ENCODE measurements at places on chromosomes 12 and 14.

- DNase-seq: no peak
These were observed 129.4 kb upstream of the DNM1L start for GRCh38 chr12:32549675-32550079.

GRCh38 chr14:76500011-76500410 lies 124.1 kb downstream of the ESRRB start:
- no peak for DNase-seq

DNA sequence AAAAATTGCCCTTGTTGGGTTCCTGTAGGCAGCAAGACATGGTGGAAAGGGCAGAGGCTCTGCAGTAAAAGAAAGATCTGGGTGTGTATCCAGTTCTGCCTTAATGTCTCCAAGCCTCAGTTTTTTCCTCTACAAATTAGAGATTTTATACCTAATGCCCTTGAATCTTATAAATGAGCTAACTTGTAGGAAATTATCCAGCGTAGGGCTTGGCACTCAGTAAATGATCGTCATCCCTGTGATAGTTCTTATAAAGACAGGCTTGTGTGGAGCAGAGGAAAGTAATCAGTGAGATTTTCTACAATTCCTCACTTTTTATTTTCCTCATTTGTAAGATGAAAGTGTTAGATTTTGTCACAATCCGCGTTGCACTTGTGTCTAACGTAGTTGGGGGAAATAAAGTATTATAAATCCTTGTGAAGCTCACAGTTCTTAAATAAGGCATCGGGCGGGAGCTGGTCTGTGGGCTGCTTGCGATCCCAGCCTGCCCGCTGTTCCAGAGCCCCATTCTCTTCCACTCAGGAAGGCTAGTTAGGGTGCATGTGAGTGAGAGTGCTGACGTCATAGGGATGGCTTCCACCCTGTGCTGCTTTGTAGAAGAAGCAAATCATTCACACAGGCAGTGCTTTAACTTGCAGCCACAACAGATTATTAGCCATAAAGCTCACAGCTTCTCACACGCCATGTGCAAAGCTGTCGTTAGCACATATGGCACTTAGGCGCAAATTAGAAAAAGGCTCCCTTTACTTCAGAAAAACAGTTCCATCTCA lies 87.6 kb downstream of the EML1 start:
- DNase-seq: no peak

DNA sequence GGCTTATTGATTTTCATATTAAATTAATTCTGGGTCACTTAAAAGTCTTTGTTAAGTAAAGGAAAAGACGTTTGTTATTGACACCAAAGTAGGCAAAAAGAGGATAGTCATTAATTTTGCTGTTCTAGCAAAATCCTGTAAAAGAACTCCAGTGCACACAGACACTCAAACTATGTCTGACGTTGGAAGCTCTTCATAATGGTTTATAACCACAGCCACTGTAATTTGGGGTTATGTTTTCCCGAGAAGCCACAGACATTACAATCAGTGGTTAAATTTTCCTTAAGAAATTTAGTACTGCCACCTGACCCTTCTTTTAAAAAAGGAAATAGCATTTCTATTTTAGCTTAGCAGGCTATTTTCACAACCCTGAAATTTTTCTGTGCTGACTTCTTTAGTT lies 267.5 kb downstream of the CCDC91 start:
- DNase-seq: no peak

DNA sequence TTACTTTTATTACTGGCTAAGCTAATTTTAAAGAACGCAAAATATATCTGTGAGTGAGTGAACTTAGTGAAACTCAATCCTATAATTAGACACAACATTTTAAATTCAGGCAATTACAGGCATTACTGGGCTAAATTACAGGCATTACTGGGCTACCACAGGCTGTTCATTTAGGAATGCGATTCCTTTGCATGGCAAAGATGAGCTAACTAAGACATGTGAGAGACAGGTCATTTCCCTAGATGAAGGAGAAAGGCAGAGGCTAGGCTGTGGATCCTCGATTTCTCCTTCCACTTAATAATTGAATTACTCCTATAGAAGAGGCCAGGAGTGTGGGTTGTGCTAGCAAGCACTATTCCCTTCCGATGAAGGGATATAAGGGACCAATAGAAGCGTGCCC lies 429.4 kb upstream of the LMO3 start:
- no peak for DNase-seq

DNA sequence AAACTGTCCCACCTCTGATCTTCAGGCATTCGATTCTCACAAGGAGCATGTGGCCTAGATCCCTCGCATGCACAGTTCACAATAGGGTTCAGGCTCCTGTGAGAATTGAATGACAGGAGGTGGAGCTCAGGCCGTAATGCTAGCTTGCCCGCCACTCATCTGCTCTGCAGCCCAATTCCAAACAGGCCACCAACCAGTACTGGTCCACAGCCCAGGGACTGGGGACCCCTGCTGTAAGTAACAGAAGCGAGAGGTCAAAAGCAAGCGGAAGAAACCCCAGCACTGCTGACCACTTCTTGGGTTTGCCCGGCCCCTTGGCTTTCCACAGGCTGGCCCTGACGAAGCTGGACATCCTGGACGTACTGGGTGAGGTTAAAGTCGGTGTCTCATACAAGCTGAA lies 8.5 kb upstream of the SIVA1 start:
- DNase-seq: no peak

DNA sequence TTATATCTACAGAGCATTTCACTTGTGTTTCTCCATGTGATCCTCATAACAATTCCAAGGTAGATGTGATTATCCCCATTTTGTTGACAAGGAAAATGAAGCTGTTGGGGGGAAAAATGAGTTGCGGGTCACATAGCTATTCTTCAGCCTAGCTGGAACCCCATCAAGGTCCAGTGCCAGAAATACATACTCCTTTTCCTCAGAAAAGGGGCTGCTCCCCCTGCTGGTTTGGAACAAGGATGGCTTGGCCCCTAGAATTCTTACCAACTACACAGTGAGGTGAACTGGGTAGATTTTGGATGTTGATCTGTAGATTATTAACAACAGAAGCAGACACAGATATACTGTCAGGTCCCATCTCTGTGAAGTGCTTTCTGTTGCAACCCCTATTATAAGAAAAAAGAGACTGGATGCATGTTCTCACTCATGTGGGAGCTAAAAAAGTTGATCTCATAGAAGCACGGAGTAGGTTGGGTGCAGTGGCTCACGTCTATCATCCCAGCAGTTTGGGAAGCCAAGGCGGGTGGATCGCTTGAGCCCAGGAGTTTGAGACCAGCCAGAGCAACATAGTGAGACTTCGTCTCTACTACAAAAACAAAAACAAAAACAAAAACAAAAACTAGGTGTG lies 8.9 kb downstream of the IKZF4 start:
- peak; percentile 63 for DNase-seq

- DNase-seq: no peak
These were observed 3.4 kb downstream of the ACVRL1 start for GRCh38 chr12:51910691-51911090.

GRCh38 chr12:68612202-68612601 lies 1.5 kb downstream of the RAP1B start:
- peak; percentile 32 for DNase-seq

GRCh38 chr12:131008131-131008912 lies 54.6 kb downstream of the ADGRD1 start:
- DNase-seq: no peak

DNA sequence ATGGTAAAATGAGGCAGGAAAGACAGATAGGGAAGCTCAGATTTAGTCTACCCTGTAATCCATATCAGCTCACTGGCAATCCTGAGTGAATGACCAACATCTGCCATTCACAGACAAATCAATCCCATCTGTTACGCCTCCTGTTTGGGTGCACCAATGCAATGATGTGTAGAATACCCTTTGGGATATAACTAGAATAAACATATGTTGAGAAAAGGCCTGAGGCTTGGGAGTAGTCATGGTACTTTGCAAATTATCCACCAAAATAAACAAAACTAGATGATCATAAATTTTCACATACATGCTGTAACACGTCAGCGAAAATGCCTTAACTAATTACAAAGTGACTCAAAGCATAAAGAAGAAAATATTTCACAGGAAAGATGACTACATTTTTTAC lies 78.8 kb downstream of the KCNC2 start:
- DNase-seq: no peak

DNA sequence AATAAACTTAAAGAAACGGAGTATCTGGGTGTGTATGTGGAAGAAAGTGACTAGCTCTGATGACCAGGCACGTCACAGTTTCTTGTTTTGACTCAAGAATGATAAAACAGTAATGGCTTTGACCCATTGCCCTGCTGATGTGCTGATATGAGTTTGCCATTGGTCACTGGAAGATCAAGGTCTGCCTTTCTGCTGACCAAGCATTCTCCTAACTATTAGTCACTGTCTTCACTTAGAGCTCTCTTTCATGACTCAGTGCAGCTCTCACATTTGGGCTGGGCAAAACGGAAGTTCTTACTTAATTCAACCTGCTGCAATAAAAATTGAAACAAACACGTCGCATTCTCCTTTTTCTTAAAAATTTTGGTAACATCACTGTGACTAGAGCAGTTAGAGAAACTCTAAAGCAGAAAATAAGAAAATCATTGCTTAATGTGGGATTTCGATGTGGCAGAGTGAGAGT lies 366.7 kb downstream of the BTG1 start:
- peak; percentile 65 for DNase-seq

- DNase-seq: no peak
These were observed 3.4 kb downstream of the PNP start for GRCh38 chr14:20472536-20473169.

DNA sequence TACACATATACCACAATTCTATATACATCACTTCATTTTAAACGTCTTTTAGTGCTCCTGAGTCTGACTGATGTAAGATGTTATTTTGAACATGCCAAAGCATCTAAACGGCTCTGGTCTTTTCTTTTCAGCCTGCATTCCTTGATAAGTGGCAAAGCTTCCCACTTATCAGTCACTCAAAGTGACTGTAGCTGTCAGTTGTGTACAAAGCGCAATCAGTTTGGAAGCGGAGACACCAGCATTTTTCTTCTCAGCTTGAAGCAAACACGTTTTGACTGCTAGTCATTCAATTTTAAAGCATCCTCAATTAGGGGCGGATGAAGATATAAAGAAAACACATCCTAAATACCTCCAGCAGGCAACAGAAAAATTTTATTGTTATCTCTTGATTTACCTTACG lies 226.8 kb downstream of the SOX5 start:
- DNase-seq: no peak

- no peak for DNase-seq
These were observed 33.9 kb upstream of the VASH1 start for GRCh38 chr14:76727384-76727783.

- DNase-seq: no peak
These were observed 92.9 kb downstream of the ERC1 start for GRCh38 chr12:1083889-1084262.

- DNase-seq: no peak
These were observed 258.6 kb downstream of the MSRB3 start for GRCh38 chr12:65536876-65537681.

DNA sequence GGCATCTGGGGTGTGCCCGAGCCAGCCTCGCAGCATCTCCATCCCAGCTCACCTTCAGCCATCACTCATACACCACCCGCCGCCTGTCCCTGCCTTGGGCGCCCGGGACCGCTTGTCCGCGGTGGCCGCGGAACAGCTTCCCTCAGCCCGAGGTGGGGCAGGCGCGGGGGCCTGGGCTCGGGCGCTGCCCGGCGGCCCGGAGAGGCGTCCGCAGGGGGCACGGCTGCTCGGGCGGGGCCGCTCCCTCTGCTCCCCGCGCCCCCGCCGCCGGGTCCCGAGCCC lies 430 bp downstream of the SLC41A2 start:
- peak; percentile 26 for DNase-seq

DNA sequence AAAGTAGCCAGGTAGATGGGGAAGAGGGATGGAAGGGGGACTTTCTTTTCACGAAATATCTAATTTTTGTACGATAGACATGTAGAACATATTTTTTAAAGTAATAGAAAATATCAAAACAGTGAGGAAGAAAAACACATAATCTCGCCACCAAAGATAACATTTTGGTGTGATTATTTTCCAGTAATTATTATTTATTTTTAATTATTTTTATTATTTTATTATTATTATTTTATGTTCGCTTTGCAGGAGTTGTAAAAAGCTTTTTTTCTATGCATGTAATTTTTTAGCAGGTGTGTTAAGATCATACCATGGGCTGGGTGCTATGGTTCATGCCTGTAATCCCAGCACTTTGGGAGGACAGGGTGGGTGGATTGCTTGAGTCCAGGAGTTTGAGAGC lies 85.6 kb upstream of the CCND2 start:
- DNase-seq: no peak

GRCh38 chr14:30299915-30300314 lies 259.0 kb upstream of the G2E3 start:
- DNase-seq: no peak

DNA sequence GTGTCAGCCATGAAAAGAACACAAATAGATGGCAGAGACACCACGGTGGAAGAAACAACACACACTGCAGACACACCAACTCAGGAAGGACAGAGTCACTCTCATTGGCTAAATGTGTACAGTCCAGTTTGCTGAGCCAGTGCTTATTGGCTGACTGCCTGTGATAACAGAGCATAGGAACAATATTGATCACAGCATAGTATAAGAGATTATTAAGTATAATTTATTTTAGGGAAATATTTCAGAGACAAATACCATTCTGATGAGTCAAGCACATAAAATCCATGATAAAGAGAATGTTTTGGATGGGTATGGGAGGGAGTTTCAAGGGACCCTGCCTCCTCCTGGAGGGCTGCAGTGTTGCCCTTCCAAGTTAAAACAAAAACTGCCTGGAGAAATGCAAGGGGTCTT lies 50.9 kb downstream of the BTG1 start:
- no peak for DNase-seq

- no peak for DNase-seq
These were observed at the start of gene DIO2 for GRCh38 chr14:80211153-80212022. Gene DIO2, minus strand, starts transcription at chr14:80211504. Its CDS starts 32 bp downstream, at chr14:80211472.

DNA sequence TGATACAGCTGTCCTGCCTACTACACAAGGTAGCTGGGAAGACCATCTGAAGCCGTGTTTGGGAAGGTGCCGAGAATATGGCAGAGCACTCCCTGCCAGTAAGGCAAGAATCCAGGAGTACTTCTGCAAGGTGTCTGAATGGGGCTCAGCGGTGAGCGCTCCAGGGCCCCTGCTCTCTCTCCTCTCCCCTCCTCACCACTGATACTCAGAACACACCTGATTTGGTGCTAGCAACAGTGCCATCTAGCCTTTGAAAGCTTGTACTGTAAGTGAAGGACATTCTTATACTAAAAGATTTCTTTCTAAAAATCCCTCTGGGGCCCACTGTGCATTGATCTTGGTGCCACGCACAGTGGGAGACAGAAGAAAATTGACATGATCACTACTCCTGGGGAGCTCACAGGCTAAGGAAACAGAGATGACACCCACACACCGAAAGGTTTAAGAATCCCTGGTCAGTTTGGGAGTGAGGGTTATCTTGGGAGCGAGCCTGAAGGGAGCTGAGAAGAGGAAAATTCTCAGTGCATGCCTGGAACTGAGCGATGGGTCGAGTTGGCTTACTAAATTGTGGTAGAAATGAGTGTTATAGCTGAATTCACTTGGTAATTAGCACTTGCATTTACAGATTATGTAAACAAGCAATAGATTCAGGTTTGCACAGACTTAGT lies 216.9 kb downstream of the NTF3 start:
- DNase-seq: no peak

DNA sequence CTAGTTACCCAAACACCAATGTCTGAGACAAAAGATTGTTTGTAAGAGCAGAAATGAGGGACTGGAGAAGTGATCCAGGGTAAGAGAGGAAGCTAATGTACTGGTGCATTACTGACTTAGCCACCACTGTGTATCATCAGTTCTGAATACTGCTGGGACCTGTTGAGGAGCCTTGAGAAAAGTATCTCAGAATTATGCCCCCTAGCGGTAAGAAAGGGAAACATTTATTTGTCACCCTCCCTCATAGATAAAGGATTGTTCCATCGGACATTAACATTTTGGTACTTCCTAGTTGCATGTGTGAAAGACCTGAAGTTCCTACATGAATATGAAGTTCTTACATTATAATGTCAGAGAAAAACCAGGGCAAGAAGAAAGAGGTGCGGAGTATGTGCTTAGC lies 612.5 kb downstream of the FSCB start:
- DNase-seq: no peak
